ENCODE measurements at places on chromosomes 16 and 17. TPM values are rescaled to one million over a fixed set of nuclear protein-coding genes. Genes with fewer than 3 reads are reported as not detected.

Gene SSTR5
- 0.13 TPM for polyA plus RNA-seq

Gene CTF1
- 7.8 TPM for polyA plus RNA-seq

Gene CA7
- 0.32 TPM for polyA plus RNA-seq

- DNase-seq: no peak
These were observed 15.3 kb downstream of the NLK start for GRCh38 chr17:28057731-28058246.

Gene NPIPB13
- 4.1 TPM for polyA plus RNA-seq

Gene CCL4
- polyA plus RNA-seq: 1.1 TPM

Gene LPO
- polyA plus RNA-seq: 0.14 TPM

Measured in renal cortex interstitium (tissue), 15 donors.